ENCODE measurements at places on chromosomes 3 and 15.

DNA sequence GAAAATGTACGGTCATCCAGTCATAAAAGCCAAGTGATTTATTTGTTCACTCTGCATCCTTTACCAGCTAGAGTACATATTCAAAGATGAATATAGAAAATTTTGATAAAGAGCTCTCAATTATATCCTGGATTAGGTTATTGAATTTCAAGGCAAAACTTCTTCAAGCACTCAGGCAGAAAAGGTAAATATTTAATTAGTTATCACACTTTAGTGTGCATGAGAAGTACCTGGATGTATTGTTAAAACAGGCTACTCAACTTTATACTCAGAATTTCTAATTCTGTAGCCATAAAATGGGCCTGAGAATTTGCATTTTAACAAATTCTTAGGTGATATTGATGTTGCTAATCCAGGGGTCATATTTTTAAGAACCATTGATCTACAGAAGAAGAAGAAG, 45.3 kb downstream of the ILDR1 start:
- DNase-seq: no peak

- DNase-seq: no peak
These were observed 166.7 kb downstream of the ZNF621 start for GRCh38 chr3:40691452-40691861.

GRCh38 chr3:195896361-195897080, 11.8 kb downstream of the TNK2 start:
- DNase-seq: no peak

- no peak for DNase-seq
These were observed 25.6 kb downstream of the CEP19 start for GRCh38 chr3:196686436-196686835.

GRCh38 chr3:69235882-69236281, 113.5 kb upstream of the LMOD3 start:
- no peak for DNase-seq

- no peak for DNase-seq
These were observed 28.1 kb downstream of the NKIRAS1 start for GRCh38 chr3:23888617-23889228.

DNA sequence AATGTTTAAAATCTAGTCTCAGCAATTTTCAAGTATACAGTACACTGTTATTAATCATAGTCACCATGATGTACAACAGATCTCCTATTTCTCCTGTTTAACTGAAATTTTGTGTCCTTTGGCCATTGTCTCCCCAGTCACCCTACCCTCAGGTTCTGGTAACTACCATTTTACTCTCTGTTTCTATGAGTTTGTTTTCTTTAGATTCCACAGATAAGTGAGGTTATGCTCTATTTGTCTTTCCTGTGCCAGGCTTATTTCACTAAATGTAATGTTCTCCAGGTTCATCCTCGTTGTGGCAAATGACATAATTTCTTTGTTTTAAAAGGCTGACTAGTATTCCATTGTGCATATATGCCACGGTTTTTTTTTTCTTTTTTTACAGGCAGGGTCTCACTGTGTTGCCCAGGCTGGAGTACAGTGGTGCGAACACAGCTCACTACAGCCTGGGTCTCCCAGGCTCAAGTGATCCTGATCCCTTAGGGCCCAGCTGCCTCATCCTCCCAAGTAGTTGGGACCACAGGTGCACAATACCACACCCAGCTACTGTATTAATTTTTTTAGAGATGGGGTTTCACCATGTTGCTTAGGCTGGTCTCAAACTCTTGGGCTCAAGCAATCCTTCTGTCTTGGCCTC, 50.0 kb downstream of the RAB7A start:
- no peak for DNase-seq

- DNase-seq: no peak
These were observed 147.7 kb downstream of the SMAD6 start for GRCh38 chr15:66849746-66850077.

GRCh38 chr3:197136744-197137143, 107.1 kb upstream of the MELTF start:
- DNase-seq: no peak

DNA sequence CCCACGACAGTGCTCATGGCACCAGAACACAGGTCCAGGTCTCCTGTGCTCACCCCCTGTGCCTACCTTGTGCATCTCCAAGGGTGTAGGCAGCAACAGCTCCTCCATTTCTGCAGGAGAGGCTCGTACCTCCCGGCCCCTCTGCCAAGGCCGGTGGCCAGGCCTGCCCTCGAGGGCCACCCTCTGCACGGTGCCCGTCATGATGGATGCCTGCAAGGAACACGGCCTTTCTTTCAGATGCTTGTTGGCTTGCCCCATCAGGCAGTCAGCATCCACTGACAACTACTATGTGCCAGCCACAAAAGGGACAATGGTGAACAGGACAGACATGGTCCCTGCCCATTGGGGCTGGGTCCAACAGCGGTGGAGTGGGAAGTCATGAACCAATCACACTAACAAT, 43.8 kb downstream of the GRIP2 start:
- DNase-seq: no peak

DNA sequence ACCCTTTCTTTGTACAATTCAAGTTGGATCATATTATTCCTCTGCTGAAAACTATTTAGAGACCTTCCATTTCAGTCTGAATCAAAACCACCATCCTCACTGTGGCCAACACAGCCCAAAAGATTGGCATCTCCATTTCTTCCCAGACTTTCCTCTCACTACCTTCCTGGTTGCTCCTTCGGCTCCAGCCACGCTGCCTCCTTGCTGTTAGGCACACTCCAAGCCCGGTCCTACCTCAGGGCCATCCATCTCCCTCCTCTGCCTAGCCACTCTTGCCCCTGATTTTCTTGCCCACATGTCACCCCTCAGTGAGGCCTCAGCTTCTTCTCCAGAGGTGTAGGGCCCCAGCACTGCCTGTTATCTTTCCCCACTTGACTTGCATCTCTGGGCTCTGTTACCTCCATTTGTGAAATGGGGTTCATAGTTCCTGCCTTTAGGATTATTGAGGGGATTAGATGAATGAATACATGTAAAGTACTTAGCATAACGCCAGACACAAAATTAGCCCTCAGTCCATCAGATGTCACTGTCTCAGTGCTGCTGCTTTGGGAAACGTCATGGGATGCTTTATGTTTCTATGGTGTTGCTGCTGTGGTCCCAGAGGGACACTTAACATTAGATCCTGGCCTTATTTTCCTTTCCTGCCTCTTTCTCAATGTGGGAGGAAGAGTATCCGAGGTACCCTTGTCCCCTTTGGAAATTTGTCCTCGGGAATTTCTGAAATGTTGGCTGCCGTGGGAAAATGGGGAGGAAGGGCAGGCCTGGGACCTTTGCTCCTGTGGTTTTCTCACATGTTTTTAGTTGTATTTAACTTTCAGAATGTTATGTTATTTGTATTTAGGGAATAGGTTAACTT, 31.3 kb downstream of the SNRK start:
- DNase-seq: no peak

DNA sequence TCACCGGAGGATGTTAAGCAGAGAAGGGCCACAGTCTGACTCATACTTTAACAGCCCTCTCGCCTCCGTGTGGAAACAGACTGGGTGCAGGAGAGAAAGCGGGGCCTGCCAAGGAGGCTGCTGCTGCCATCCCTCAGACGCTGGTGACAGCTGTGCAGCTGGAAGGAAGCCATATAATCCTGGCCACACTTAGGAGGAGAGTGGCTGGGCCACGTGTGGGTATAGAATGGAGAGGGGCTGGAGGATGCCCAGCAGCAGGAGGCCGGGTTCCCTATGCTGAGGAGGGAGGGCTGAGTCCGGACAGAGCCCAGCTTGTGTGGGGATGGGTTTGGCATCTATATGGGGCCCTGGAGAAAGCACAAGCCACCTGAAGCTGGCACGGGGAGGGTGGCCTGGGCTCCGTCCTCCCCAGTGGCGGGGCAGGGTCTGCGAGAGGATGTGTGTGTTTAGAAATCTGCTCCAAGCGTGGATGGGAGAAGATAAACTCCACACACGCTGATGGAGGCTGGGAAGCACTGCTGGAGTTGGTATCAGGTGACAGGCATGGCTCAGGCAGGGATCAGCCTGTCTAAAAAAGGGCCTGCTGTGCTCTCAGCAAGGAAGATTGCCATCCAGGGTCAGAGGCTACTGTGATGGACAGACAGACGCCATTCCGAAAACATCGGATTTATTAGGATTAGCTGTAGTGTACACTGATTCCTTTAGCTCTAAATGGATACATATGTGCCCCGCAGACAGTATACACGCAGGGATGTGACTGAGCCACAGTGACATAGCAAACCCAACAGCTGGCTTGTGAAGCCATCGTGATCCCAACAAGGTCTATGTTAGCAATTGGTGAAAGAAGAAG, 15.9 kb downstream of the ABTB1 start:
- no peak for DNase-seq

DNA sequence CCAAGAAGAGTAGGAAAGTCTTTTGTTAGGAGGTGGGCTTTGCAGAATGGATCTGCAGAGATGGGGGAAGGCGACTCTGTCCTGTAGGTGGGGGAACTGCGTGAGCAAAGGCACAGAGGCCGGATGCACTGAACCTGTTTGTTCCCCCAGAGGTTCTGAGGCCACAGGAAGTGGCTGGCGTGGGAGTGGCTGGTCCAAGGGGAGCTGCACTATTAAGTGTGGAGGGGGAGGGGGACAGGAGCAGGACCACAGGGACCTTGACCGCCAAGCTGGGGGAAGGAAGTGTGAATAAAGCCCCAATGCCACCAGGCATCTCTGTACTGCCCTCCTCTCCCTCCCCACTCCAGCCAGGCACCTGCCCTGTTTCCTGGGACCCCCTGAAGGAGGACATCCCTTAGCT, 51.8 kb downstream of the CYP11A1 start:
- DNase-seq: no peak

- DNase-seq: no peak
These were observed 64.0 kb downstream of the RGMA start for GRCh38 chr15:93024716-93025624.

- no peak for DNase-seq
These were observed 2.9 kb upstream of the C15orf39 start for GRCh38 chr15:75198560-75199356.

- no peak for DNase-seq
These were observed 73.7 kb downstream of the TM2D3 start for GRCh38 chr15:101578443-101578894.

GRCh38 chr3:117476572-117476971, 767.0 kb downstream of the TUSC7 start:
- no peak for DNase-seq

- DNase-seq: no peak
These were observed 547.7 kb upstream of the MCTP2 start for GRCh38 chr15:93683651-93684050.

GRCh38 chr15:41498657-41499056, 5.0 kb downstream of the ITPKA start:
- DNase-seq: no peak

GRCh38 chr3:33419948-33420347, 20.3 kb downstream of the UBP1 start:
- DNase-seq: no peak

DNA sequence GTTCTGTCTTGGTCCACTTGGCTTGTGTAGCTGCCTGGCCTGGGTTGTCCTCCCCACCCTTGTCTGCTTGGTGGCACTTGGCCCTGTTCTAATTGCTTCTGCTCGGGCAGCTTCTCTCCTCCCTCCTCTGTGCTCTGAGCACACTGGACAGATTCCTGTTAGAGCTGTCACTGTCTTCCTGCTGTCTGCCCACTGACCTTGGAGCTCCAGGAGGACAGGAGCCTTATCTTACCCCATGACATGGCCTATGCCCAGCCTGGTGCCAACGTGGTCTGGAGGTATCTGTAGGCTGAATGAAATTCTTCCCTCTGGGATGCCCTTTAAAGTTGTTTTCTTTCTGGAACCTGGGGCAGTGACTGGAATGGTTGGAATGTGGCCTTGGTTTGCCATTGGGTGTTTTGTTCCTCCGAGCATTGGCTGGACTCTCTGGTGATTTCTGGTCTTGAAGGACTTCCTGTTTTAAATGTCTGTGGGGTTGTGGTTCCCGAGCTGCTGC, 94.1 kb downstream of the FAM43A start:
- DNase-seq: no peak

- peak; percentile 45 for DNase-seq
These were observed 54.9 kb downstream of the SPSB4 start for GRCh38 chr3:141105828-141106628.

DNA sequence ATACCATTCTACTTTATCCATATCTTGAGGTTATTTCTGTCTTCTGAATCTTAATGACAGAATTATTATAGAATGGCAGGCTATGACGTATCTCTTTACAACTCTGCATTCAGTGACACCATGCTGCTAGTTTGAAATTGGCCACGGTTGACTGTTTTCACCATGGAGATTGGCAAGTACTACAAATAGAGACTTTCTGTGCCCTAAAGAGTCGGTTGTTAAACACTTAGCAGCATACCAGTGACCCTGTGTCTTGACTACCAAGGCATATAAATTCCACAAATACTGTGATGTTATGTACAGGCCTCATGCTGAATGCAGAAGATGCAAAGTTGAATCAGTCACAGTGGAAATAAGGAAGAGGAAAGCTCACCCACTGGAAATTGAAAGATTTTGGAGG, 67.0 kb upstream of the CADPS start:
- DNase-seq: no peak

- no peak for DNase-seq
These were observed 34.4 kb downstream of the PRKCI start for GRCh38 chr3:170256597-170256996.

DNA sequence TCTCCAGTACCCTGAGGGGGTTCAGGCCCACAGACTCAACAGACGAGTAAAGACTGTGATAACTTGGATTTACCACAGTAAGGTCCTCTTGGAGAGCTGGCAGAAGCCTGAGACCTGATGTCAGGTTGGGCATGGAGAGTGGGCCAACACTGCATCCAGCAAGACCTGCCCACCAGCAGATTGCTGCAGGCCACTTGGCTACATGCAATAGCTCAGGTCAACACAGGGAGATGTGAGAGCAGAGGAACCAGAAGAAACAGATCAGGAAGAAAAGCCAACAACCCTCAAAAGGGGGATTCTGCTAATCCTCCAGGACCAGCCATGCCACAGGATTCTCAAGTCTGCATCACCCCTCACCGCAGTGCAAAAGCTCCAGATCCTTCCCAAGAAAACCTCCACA, 1.7 kb upstream of the IP6K1 start:
- no peak for DNase-seq

- no peak for DNase-seq
These were observed 101.3 kb downstream of the NUP210 start for GRCh38 chr3:13318626-13319470.

GRCh38 chr3:97952872-97953271, 19.4 kb downstream of the RIOX2 start:
- no peak for DNase-seq

DNA sequence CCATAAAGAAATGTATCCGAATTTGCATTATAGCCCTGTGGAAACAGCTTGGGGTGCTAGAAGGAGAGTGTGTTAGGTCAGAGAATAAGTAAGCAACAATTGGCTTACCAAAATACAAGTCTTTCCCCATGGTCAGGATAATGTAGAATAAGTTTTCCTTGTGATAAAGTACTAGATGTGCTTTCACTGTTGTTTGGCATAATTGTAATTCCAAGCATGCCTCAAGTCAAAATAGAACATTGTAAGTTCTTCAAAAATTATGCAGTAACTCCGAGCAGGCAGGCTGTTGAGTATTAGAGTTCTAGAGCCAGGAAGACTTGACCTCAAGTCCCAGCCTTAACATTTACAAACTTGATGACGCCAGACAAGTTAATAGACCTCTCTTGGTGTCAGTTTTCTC, 242.0 kb downstream of the TUSC7 start:
- DNase-seq: no peak

Data from activated T-cell treated with anti-CD3 and anti-CD28 coated beads, Interleukin-2, amount 50 U/mL, for 4 hours (primary cell).